ENCODE measurements at places on chromosomes 1 and 21.
A peak's percentile ranks its signal among the peaks of the same experiment; 100 is the strongest.

- no peak for DNase-seq
Measured at GRCh38 chr1:198495631-198496030, 44.8 kb downstream of the ATP6V1G3 start.

- peak; percentile 69 for DNase-seq
Measured at GRCh38 chr1:241250465-241250864, 106.5 kb downstream of the RGS7 start.

DNA sequence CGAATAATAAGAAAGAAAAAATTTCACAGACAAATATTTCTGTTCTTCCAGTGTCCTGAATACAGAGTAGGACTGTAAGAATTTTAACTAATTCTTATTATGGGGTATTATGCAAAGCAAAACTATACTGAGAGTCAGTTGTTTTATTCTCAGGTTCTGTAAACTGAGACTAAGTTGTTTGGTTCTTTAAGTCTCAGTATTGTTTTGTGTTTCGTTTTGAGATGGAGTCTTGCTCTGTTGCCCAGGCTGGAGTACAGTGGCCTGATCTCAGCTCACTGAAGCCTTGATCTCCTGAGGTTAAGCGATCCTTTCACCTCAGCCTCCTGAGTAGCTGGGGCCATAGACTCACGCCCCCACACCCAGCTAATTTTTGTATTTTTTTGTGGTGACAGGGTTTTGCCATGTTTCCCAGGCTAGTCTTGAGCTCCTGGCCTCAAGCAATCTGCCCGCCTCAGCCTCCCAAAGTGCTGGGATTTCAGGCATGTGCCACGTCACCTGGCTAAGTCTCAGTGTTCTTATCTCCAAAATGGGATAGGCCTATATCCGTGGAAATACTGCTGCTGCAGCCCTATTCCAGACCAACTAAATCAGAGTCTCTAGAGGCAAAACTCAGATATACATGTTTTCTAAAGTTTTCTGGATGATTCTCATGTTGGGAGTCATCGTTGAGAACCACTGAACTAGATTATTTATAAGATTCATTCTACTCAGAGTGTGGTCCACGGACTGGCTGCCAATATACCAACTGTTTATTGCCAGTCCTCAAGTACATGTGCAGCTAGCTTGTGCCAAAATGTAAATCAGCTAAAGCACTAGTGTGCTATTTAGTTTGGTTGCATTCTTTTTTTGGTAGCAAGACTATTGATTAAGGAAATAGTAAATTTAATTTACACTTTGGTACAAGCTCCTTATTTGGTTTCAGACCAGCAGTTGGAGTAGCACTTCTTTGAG is 116.6 kb downstream of the HS2ST1 start:
- no peak for DNase-seq

GRCh38 chr1:145977486-145978470 is 13.3 kb downstream of the POLR3GL start:
- peak; percentile 77 for DNase-seq

- DNase-seq: no peak
Measured at GRCh38 chr1:101859941-101860340, 136.8 kb downstream of the OLFM3 start.

DNA sequence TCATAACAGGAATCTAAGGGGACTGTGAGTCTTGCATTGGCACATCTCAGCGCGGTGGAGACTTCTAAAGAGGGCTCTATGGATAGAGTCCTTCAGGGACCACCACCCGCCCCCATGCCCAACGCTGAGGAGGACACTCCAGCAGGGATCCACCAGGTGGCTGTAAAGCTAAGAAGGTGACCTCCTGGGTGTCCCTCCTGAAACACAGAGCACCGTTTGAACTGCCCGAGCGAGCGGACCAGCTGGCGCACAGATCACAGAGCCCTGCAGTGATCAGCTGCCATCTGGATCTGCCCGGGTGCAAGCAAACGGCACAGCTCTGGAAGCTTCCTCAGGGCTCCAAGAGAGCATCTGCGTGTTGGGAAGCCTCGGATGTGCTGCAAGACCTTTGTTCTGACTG is 51.3 kb upstream of the LYST start:
- no peak for DNase-seq

DNA sequence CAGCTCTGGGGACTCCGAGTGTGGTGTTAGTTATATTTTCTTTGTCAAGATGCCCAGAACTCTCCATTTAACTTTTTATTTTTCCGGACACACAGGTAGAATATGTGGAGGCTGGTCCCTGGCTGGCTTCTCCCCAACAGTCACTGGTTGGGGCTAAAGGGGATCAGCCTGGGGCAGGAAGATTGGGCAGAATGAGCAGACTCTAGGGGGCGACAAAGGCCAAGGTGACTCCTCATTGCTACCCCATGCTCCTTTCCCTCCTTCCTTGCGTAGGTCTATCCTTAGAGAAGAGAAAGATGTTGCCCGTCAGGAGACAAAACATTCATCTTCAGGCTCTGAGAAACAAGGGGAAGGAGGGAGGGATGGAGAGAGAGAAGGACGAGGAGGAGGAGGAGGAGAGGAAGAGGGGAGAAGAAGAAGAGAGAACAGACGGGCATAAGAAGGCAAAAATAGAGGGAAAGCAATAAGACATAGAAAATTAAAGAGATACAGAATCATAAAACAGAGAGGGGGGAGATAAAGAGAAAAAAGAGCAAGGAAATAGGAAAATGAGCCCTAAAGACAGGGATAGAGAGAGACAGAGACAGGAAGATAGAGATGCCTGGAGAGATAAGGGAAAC is 89.9 kb downstream of the FOXD2 start:
- DNase-seq: no peak

- DNase-seq: no peak
Measured at GRCh38 chr1:16292739-16293138, 55.8 kb upstream of the CPLANE2 start.

GRCh38 chr1:167165948-167166689 is 54.6 kb upstream of the POU2F1 start:
- DNase-seq: no peak

DNA sequence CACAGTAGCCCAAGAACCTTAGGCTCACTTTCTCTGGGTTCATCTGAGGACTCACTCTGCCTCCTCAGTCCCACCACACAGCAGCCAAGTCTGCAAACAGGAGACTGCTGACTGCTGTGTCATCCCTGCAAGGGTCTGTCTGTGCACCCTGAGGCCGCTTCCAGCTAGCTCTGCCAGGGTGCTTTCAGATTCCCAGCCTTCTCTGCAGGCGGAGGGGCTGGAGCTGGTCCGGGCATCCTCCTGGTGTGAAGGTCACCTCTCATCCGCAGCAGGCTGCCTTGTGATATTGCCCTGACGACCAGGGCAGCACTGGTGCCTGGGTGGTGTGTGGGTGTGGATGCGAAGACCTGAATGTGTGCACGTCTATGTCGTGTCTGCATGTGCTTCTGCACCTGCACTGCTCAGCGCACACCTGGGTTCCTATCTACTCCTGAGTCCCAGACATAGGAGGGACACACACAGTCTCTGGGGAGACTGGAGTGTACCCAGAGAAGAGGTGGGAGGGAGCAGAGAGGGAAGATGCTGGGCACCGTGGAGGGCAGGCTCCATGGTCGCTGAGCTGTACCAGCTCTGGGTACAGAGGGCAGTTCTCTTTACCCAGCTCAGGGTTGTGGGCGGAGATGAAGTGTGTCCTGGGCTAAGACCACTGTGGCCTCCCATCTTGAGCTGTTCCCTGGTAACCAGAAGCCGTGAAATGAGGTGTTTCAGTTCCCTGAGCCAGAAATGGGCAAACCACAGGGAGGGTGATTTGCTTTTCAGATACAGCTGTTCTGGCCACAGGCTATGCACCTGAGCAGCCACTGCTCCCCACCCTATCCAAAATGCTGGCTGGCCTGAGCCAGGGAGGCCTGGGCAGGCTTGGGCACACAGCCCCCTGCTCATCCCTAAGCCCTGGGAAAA is 160.9 kb upstream of the CSF3R start:
- no peak for DNase-seq

GRCh38 chr1:205690122-205690756 is 9.9 kb upstream of the SLC45A3 start:
- no peak for DNase-seq

GRCh38 chr1:39872698-39873097 is 10.6 kb downstream of the TRIT1 start:
- DNase-seq: no peak

DNA sequence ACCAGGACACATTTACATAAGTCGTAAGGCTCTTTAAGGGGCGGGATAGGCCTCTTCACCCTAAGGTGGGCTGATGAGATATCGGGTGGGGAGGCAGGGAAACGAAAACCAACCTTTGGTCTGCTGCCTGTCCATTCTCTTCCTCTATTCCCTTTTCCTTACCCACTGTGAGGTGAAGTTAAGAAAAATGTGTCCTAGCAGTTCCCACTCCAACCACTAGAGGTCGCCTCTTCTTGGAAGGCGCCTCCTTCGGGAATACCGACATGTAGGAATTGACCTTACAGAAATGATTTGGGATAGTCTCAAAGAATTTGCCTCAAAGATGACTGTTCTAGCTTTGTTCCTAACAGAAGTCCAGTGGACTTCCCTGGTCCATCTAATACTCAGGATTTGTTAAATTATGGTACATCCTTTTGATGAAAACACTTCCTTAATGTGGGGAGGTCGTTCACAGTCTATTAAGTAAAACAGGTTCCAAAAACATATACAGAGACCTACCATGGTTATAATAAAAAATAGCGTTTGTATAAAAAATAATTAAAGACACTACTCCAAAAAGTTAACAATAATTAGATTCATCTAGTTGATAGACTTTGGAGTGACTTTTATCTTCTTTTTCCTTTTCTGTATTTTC is 14.1 kb downstream of the AZIN2 start:
- DNase-seq: peak; percentile 48

DNA sequence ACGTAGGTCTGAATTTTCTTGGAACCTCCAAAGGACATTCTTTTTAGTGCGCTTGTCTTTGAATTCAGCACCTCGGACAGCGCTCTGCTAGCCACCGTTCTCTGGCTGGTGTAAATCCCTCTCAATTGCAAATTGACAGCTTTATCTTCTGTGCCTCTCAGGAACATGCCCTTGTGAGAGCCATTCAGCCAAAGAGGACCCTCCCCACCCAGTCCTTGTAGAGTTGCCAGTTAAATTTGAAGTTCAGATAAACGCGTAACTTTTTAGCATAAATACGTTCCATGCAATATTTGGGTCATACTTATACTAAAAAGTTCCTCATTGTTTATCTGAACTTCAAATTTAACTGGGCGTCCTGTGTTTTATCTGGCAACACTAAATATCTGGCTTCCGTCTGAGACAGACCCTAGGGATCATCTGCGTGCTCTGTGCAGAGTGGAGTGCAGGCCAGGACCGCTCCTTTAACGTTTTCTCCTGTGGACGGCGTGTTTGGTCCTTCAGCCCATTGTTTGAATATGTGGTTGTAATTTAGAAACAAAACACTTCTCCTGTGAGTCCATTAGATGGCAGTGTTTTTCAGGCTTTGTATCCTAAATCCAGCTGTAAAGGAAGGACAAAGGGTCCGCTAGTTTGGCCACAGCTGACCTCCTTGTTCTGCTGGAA is 7.0 kb downstream of the KCNAB2 start:
- peak; percentile 18 for DNase-seq

DNA sequence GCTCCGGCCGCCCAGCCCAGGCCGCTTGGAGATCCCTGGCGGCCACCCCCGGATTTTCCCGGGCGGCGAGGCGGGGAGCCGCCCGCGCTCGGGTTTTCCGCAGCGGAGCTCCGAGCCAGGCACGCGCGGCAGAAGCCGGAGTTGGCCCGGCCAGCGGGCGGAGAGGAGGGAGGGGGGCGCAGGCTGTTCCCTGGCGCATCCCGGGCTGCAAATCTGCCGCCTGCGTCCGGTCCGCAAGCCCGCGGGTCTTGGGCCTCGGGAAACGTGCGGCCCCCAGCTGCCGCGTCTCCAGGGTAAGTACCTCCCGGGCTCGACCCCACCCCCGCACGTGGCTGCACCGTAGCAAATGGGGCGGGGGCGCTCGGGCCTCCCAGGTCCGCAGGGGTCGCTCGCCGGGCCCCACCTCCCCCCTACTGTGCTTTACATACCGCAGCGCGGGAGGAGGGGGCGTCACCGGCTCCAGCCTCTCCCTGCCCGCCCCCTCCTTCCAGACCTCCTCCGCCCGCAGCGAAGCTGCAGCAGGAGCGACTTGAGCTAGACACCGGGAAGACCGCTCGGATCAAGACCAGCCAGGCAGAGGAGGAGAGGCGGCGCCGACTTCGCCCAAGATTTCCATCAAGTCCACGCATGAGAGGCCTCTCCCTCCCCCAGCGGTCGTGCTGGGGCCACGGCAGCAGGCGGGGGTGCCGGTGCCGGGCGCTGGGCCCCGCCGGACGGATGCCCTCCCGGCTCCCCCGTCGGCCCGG is 1.6 kb downstream of the TMEM200B start:
- no peak for DNase-seq

- no peak for DNase-seq
Measured at GRCh38 chr1:32255072-32256071, 4.3 kb downstream of the LCK start.

- no peak for DNase-seq
Measured at GRCh38 chr1:10161541-10162290, 48.7 kb upstream of the KIF1B start.

DNA sequence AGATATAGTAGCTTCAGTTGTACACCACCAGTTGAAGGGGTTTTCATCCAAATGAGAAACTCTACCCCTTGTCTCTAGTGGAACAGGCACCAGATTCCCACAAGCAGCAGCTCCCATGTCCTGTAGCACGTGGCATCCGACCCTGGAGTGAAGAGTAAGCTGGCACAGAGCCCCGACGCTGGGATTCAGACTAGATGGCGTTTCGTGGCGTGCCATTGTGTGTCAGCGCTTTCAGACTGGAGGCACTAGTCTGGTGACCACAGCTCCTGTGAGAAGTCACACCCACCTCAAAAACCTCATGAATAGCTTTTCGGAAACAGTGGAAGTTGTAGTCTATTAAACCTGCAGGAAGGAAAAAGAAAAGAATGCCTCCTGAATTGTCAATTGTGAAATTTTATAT is 20.2 kb downstream of the RRAGC start:
- DNase-seq: no peak

- DNase-seq: no peak
Measured at GRCh38 chr1:175481126-175482070, 262.0 kb downstream of the TNR start.

DNA sequence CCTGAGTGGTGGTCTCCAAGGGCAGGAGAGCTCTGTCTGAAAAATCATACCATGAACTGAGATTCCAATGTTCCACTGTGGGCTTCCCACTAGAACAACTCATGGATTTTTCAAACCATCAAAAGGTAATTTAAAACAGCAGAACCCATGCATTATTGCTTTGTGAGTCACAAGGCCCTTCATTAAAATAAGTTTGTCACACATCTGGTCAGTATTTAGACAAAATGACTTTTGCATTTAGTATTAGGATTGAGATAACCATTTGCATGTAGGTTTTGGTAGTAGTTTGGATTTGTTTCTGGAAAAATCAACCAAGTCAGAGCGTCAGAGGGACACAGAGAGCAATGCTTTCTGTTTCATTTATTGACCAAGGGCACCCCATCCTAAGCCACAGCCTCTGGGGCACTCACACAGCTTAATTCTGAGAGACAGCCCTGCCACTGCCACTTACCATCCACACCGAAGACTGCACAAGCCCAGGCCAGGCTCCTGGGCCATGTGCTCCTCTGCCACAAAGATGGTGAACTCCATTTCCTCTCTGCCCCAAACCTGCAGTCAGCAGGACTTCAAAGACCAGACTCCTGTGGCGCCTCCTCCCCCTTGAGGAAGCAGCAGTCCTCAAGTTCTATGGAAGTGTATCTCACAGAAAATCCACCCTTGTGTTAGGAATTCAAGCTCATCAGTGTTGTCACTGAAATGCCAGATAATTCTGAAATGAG is 132.6 kb upstream of the DUSP10 start:
- DNase-seq: no peak

- DNase-seq: no peak
Measured at GRCh38 chr1:212520746-212521145, 87.8 kb upstream of the ATF3 start.

GRCh38 chr1:201128476-201128875 is 1.5 kb upstream of the ASCL5 start:
- DNase-seq: no peak

- no peak for DNase-seq
Measured at GRCh38 chr1:48018799-48019198, 21.6 kb upstream of the TRABD2B start.
